ENCODE measurements at places on chromosomes 5 and 9. TPM values are rescaled to one million over a fixed set of nuclear protein-coding genes. Genes with fewer than 3 reads are reported as not detected.

Gene PROB1
- total RNA-seq, result 1.7 TPM

Gene TRPM6
- total RNA-seq, result 0.44 TPM

Gene SLC25A48
- total RNA-seq, result 2.8 TPM

Gene TTC23L
- 1.0 TPM for total RNA-seq

Gene ANKRD20A1
- 5.2 TPM for total RNA-seq

Gene AJM1
- total RNA-seq, result 7.1 TPM

Data from HCT116 (cell line).